ENCODE measurements at places on chromosomes 13 and 19.

DNA sequence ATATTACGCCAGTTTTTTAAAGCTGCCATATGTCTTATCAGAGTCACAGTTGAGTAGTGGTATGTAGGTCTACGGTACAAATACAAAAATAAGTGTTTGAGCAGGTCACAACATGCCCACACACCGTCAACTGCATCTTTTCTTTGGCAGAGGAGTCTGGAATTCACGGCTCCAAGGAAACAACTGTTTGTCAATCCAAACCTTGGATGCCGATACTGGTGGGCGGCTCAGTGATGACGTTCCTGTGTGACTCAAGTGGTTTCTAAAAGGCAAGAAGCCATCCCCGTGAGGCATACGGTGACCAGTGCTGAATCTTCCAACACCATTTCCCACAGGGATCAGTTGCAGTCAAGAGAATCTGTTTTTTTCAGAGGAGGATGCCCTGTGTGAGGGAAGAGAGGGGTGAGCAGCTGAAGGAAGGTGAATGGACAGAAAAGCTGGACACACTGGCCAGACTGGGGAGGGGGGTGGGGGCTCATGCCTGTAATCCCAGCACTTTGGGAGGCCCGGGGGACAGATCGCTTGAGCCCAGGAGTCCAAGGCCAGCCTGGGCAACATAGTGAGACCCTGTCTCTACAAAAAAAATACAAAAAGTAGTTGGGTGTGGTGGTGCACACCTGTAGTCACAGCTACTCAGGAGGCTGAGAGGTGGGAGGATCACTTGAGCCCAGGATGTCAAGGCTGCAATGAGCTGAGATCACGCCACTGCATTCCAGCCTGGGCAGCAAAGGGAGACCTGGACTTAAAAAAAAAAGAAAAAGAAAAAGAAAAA is 22.8 kb upstream of the CEBPG start:
- DNase-seq, result no peak

- DNase-seq, result no peak
Measured at GRCh38 chr19:19171821-19172532, 1.9 kb upstream of the MEF2B start.

- DNase-seq, result no peak
Measured at GRCh38 chr13:71871844-71872243, 4.8 kb upstream of the DACH1 start.

GRCh38 chr13:27236478-27236877 is 14.9 kb upstream of the RPL21 start:
- no peak for DNase-seq

DNA sequence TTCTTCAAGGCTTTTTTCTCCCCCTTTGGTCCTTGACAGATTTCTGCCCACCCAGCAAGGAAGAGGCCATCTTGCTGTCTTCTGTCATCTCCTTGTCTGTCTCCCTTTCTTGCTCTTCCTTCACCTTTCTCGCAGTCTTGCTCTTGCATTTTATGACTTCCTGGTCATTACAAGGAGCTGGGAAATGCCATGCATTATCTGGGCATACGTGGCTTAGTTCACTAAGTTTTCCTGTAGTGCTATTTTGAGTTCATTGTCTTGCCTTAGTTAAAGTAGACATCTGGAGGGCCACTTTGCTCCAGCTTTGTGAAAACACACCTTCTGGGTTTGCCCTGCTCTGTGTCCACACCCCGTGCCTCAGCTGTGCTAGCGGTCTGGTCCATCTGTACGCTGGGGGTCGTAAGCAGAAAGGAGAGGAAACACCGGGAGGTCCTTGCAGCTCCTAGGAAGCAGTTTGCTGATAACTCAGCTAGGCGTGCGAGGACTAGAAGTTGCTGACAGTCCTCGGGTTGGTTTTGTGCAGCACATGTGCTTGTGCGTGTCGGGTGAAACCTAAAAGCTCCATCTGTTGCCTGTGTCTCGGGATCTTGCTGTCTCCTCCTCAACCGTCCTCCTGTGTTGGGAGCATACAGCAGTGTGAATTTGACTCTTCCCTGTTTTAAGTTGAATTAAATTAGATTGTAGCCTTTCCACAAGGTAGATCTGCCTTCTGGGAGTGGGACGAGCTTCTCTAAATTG is 59.4 kb downstream of the ARHGEF7 start:
- DNase-seq, result no peak

DNA sequence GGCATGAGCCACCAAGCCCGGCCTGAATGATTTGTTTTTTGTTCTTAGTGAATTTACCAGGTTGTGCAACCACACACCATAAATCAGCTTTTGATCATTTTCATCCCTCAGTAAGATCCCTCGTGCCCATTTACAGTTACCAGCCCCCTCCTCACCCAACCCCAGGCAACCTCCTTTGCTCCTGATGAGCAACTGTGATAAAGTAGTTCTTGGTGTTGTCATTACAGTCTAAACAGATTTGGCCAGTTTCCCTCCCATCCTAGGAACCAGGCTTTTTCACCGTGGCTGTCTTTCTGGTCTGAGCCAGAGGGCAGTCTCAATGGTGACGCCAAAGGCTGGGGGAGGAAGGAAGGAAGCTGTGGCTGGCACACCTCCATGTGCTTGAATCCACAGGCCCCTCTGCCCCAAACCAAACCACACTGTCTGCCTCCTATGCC is 61.2 kb upstream of the WDFY2 start:
- peak; percentile 47 for DNase-seq

DNA sequence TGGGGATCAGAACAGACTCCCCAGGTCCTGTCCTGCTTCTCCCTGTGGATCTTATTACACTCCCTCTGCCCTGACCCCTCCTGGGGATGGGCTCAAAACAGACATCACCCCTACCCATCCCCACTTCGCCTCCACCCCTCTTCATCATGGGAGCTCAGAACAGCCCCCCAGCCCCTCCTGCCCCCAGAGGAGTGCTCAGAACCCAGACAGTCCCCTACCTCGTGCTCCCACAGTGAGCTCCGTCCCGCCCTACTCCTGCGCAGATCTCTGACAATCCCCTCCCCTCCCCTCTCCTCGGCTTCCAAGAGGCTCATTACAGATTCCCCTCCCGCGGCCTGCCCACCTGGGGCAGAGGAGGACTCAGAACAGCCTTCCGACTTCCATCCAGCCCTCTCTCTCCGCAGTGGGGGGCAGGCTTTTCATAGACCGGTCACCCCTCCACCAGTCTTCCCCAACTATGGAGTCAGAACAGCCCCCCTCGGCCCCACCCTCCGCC is 6.1 kb downstream of the NXNL1 start:
- DNase-seq, result no peak

DNA sequence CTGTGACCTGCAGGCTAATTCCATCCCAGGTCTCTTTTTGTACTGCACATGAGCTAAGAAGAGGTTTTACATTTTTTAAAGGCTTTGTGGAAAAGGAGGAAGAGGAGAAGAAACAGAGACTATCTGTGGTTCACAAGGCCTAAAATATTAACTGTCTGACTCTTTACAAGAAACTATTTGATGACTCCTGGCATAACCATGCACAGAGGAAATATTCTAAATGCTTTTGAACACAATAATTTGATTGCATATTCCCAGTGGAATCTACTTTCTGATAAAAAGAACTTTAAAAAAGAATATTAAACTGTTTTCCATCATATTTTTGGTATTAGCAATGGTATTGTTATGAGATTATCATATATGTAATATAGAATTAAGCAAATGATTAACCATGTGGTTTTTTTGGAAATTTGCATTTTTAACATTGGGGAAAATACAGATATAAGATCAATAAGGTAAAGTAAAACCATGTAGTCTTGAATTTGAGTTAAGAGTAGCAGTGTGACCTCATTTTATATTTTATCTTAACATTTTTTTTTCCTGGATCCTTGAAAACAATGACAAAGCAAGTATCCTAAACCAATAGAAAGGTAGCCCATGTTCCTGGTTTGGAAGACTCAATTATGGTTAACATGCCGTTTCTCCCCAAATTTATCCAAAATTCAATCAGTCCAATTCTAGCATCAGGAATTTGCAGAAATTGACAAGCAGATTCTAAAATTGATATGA is 251.0 kb downstream of the UQCRFS1 start:
- DNase-seq, result no peak

- DNase-seq, result no peak
Measured at GRCh38 chr19:56934438-56935090, 94.0 kb upstream of the PEG3 start.

- DNase-seq, result no peak
Measured at GRCh38 chr19:41974652-41975051, 15.5 kb upstream of the RABAC1 start.

GRCh38 chr13:46685006-46685730 is 111.8 kb downstream of the ESD start:
- no peak for DNase-seq

GRCh38 chr19:1252221-1252820 is 3.9 kb downstream of the MIDN start:
- peak; percentile 86 for DNase-seq

GRCh38 chr19:45587873-45588272 is 3.3 kb upstream of the OPA3 start:
- DNase-seq, result no peak

DNA sequence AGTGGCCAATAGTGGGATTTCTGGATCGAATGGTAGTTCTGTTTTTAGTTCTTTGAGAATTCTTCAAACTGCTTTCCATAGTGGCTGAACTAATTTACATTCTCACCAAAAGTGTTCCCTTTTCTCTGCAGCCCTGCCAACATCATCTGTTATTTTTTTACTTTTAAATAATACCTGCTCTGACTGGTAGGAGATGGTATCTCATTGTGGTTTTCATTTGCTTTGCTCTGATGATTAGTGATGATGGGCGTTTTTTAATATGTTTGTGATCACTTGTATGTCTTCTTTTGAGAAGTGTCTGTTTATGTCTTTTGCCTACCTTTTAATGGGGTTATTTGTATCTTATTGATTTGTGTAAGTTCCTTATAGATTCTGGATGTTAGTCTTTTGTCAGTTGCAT is 48.0 kb downstream of the RNASEH2B start:
- DNase-seq, result no peak

GRCh38 chr13:112892426-112893206 is 76.4 kb upstream of the MCF2L start:
- DNase-seq, result no peak

DNA sequence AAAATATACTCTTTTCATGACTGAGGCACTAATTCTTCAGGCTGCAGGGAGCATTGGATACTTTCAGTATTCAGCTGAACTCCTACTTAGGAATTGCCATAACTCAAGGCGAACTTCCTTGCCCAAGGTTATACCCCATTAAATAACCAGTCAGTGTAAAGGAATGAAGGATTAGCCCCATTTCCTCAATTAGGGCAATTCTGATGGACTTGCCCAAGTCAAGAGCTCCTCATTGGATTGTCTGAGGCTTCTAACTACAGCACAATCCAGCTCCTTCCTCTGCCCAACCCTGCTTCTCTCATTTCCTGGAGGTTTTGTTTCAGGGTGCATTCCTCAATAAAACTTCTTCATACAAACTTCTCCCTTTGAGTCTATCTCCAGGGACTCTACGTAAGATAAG is 329.2 kb downstream of the LIG4 start:
- no peak for DNase-seq

DNA sequence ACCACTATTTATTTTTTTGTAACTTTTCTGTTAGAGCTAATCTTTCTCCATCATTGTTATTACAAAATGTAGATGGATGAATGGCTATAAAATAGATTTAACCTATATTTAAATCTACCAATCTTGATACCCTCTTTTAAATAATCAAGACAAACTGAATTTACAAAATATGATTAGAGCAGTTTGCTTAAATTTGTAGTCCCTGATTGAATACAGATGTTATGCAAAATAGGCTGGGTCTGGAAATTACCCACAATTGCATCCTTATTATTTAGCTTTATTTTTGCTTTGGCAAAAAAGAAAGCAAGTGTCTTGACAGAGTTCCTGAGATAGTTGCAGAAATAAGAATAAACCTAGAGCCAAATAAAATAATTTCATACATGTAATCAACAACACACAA is 352.8 kb downstream of the KLF12 start:
- no peak for DNase-seq

- DNase-seq, result no peak
Measured at GRCh38 chr19:40567750-40568494, 8.8 kb upstream of the SHKBP1 start.

DNA sequence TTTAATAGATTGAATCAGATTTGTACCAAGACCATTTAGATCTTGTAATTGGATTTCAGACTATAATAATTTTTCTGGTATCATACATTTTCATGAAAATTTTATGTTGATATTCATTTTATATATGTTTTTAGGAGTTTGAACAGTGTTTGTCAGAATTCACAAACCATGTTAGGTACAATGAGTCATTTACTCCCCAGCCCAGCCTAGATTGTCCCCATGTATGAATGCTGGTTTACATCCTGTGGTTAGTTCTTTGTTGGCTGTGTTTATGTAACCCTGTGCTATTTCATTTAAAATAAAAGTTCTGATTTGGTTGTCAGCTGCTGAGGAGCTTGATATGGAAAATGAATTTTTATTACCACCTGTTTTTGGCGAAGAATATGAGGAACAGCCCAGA is 96.7 kb downstream of the GJA3 start:
- DNase-seq, result no peak

- no peak for DNase-seq
Measured at GRCh38 chr13:34214686-34215085, 396.7 kb downstream of the RFC3 start.

DNA sequence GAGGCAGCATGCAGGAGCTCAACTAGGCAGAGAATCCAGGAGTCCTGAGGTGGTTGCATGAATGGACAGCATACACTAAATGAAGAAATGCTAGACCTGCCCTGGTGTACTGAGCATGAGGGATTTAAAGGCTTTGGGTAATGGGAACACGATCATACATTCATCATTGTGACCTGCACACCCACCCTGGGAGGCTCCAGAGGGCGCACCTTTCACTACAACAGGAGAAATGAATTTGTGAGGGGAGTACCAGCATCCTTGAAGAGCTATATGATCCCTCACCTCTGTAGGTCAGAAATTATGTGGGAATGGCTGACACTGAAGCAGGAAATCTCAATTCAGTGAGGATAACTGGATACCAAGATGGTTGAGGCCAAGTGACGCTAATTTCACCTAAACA is 8.9 kb downstream of the KLK2 start:
- DNase-seq, result no peak

GRCh38 chr13:110521296-110521680 is 40.2 kb downstream of the RAB20 start:
- DNase-seq, result no peak

DNA sequence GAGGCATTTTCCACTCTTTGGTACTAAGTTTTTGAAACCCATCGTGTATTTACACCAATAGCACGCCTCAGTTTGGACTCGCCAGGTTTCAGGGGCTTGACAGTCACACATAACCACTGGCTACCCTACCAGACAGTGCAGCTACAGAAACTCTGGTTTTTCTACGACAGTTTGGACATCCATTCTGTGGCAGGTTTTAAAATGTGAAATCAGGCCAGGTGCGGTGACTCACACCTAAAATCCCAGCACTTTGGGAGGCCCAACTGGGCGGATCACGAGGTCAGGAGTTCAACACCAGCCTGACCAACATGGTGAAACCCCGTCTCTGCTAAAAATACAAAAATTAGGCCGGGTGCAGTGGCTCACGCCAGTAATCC is 13.2 kb downstream of the KDELR1 start:
- no peak for DNase-seq

Measured in head of caudate nucleus (tissue), 42 donors.